NCI-H1436 treated with DMSO at 0.1 percent for 48 hours (cell line): ENCODE measurements at places on chromosomes 13 and 19.

- no peak for DNase-seq
Measured at GRCh38 chr13:80367473-80367872, 26.5 kb upstream of the SPRY2 start.

GRCh38 chr19:13693889-13694288 lies 70.4 kb upstream of the MRI1 start:
- DNase-seq = peak; percentile 93

DNA sequence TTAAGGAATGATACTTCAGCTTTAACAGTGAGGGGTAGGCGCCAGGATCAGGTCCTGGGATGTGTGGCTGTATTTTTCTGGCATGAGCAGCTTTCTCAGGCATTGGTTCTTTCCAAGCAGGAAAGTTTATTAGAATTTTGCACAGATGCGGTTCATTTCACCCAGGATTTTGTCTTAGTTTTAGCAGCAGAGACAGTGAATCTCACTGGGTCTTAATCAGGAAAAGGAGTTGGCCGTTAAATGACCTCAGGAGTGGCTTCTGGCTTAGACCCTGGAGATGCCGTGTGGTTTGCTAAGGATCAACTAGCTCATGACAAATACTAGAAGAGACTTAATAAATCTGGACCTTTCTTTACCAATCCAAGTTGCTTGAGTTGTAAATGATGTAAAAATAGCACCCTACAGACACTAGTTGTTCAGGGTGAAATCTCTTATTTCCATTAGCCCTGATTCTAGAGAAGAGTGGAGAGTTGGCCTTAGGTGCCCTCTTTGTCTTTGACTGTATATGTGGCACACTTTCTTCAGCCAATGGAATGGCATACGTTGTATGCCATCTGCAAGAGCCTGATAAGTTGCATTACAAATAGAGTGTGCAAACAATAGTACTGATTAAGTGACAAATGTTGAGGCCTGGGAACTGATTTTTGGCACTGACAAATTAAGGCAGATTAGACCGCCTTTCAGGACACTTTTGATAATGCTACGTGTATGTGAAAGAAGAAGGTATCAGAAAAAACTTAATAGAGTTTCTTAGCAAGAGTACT lies 34.0 kb downstream of the LRCH1 start:
- no peak for DNase-seq

DNA sequence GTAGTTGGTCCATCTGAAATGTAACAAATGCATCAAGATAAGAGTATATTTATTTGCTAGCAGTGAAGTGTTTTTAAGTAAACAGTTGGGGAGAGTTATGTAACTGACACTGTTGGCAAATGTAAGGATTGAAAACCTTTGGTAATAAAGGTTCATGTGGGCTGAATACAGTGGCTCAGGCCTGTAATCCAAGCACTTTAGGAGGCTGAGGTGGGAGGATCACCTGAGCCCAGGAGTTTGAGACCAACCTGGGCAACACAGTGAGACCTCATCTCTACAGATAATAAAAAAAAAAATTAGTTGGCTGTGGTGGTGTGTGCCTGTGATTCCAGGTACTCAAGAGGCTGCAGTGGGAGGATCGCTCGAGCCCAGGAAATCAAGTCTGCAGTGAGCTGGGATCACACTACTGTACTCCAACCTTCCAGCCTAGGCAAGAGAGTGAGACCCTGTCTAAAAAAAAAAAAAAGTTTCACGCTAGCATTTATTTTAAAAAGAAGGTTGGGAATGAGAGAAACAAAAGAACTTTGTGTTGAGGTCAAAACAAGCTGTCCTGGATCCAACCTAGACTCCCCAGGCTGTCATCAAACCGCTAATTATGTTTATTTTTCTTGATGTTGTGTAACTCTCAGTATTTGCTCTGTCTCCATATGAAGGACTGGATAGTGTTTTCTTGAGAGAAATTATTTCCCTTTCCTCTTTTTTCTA lies 20.7 kb downstream of the SETDB2 start:
- DNase-seq = no peak

DNA sequence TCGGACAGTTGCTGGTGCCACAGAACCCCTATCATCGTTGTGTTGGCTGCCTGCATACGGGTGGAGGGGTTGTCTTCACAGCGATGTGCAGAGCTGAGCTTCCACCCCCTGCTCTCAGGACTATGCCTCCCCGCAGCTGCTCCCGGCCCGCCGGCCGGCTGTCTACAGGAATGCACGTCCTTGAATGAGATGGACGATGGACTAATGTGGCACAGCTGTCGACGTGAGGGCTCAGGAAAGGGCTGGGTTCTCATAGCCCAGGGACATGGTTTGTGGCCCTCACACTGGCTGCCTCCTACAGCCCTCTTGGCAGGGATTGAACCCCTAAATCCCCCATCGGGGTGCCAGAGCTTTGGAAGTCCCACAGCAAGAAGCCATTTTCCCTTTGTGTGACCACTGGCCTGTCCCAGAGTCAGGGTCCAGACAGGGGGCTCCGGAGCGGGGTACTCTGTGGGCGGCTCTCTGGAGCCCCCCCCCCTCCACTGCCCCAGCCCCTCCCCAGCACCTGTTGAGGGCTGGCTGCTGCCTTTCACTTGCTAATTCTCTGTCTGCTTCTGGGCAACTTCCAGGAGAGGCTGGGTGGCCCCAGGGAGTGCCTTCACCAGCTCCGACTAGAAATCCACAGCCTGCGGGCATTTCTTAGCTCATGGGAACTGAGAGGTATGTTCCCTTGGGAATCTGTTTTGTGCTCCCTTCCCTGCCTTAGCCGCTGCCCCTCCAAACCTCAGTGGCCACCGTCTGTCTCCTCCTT lies 40.2 kb downstream of the TSSK6 start:
- DNase-seq = no peak

DNA sequence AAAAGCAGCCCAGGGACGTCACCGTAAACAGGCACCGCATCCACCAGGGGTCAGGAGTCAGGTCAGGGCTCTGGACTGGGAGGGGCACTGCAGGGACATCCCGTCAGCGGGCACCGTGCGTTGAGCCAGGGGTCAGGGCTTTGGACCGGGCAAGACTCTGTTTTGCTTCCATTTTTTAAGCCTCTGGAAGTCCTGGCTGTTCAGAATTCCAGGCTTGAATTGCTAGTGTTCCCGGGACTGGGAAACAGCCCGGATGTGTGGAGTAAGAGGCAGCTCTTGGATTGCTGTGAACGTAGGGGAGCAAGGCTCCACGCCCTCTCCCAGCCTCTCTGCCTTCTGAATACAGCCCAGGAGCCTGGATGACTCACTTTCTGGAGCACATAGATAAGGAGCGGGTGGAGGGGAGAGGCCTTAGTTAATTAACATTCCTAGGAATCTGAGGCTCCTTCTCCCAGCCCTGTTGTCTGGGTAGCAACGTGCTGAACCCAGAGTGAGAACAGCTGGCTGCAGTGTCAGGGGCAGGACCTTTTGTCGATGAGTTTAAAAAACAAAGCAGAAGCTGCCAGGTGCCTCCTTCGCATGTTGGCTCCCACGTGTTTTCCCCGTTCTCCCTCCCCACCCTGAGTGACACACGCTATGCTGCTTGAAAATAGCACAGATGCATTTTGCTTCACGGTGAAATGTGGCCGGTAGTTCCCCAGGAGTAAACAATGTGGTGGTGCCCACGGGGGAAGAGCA lies 21.9 kb downstream of the ATP11A start:
- no peak for DNase-seq

GRCh38 chr13:96785986-96786385 lies 208.3 kb downstream of the OXGR1 start:
- DNase-seq = no peak

GRCh38 chr13:41503356-41503755 lies 46.0 kb downstream of the RGCC start:
- DNase-seq = no peak

- no peak for DNase-seq
Measured at GRCh38 chr13:111594606-111595005, 274.2 kb downstream of the TEX29 start.

- no peak for DNase-seq
Measured at GRCh38 chr13:23794267-23795161, 94.7 kb downstream of the MIPEP start.

DNA sequence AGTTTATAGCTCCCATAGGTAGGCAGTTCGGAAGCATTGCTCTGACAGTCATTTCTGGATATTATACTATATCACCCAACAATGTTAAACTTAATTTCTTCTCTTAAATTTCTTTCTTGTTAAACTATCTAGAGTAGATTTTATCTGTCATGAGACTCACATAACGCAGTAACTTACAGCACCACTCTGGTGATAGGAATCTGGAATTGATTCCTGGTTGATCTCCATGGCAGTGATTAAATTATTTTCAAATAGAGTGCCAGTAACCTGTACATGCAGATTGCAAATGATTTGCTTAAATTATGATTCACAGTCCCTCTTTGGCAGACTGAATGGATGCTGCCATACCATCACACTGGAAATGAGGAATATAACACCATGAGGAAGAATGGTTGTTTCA lies 722.1 kb downstream of the DACH1 start:
- DNase-seq = no peak

GRCh38 chr19:40588926-40589569 lies 12.1 kb upstream of the LTBP4 start:
- no peak for DNase-seq

DNA sequence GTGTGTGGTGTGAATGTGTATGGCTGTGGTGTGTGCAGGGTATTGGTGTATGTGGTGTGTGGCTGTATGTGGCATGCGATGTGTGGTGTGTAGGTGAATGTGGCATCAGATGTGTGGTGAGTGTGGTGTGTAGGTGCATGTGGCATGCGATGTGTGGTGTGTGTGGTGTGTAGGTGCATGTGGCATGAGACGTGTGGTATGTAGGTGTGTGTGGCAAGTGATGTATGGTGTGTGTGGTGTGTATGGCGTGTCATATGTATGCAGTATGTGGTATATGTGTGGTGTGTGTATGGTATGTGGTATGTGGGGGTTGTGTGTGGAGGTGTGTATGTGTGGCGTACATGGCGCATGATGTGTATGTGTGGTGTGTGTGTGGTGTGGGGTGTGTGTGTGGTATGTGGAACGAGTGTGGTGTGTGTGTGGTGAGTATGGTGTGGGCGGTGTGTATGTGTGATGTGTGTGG lies 63.4 kb downstream of the PEPD start:
- DNase-seq = no peak

- no peak for DNase-seq
Measured at GRCh38 chr19:7742575-7742974, 4.8 kb downstream of the CD209 start.

DNA sequence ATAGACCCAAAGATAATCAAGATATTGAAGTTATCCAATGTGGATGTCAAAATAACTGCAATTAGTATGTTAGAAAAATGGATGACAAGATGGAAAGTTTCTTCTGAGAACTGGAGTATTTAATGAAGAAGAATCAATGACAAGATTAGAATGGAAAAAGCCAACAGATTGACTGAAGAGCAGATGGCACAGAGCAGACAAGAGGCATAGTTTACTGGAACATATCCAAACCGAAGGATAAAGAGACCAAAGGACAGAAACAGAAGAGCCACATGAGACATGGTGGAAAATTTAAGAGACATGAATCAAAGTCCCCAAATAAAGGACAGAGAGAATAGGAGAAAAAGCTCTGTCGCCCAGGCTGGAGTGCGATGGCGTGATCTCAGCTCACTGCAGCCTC lies 89.6 kb upstream of the RXFP2 start:
- no peak for DNase-seq

- no peak for DNase-seq
Measured at GRCh38 chr19:2775556-2776430, 7.3 kb downstream of the SGTA start.

GRCh38 chr19:10305139-10305806 lies 4.3 kb downstream of the ZGLP1 start:
- no peak for DNase-seq

GRCh38 chr19:16893686-16893989 lies 4.8 kb downstream of the F2RL3 start:
- DNase-seq = no peak

DNA sequence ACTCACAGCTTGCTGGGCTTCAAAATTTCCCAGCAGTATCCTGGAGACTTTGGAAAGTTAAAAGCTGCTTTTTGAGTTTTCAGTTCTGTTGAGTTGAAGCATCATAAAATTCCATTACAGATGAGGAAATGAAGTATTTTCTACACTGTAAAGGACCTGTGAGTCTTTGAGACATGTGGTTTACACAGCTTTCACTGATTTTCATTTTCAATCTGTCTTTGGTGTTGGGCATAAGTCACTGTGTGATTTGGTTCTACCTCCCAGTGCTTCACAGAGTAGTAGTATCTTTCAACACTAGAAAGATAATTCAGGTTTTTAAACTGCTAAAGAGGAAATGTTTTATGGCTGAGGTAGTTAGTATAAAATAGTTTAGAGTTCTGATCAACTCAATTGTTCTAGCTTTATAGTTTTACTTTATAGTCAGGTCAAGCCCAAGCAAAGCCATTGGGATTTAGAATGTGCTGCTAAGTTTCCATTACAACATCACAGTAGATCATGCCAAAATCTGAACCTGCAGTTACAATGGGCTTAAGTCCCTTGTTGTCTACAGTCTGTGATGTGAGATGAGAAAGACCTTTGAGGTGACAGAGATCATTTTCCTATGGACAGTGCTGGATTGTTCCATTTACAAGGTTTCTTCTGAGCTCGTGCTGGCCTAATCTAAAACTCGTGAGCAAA lies 161.6 kb downstream of the FLT1 start:
- DNase-seq = no peak

DNA sequence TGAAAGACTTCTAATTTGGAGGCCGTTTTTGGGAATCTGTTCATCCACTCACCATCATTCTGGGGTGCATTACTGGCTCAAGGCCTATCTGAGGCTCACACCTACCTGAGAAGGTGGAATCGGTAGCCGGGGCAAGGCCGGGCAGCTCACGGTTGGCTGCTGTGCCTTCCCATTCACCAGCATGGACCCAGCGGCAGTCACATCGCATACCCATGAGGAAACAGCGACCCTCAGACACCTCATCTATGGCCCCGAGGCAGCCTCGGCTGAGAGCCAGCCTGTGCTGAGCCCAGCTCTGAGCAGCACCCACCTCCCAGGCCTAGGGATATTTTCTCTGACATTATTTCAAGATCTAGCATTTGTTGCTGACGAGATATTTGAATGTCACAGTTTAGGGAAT lies 130.5 kb downstream of the ATP11A start:
- DNase-seq = no peak

GRCh38 chr13:38421590-38422560 lies 72.2 kb downstream of the UFM1 start:
- no peak for DNase-seq

DNA sequence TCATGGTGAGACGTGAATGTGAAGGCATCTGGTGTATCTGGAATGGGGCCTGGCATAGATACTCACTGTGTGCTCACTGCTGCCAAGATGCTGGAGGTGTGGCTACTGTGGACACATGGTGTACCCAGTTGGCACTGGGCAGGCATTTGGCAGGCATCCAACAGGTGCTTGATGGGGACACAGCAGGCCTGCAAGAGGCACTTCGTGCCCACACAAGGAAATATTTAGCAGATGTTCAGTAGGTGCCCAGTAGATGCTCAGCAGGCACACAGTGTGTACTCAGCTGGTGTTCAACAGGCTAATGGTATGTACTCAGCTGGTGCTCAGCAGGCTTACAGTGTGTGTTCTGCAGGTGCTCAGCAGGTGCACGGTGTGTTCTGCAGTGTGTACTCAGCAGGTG lies 14.2 kb downstream of the CRTC1 start:
- DNase-seq = no peak

DNA sequence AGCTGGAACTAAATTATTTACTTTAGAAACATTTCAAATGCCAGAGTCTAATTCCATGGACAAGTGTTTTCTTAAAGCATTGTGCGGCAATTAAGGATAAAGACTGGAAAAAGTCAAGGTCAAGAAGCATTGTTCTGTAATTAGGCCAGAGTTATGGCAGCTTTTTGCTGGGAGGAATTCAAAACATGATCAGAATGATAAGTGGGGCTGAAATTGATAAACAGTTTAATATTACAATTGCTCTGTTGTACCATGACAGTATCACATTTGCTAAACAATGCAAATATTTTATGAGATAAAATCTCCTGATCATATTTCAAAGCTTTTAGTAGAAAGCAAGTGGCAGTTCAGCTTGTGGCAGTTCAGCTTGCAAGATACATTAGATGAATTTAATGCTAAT lies 513.7 kb downstream of the GPC6 start:
- no peak for DNase-seq
